ENCODE measurements at places on chromosomes 6 and 20.
A peak's percentile ranks its signal among the peaks of the same experiment; 100 is the strongest.

GRCh38 chr20:56439771-56440291 lies 27.8 kb downstream of the CASS4 start:
- peak; percentile 69 for DNase-seq
- H3K27ac ChIP-seq, result no peak overlapping the region
- no peak overlapping the region for H3K4me3 ChIP-seq
- no peaks in the 10 kb centered on the region for H3K27me3 ChIP-seq

DNA sequence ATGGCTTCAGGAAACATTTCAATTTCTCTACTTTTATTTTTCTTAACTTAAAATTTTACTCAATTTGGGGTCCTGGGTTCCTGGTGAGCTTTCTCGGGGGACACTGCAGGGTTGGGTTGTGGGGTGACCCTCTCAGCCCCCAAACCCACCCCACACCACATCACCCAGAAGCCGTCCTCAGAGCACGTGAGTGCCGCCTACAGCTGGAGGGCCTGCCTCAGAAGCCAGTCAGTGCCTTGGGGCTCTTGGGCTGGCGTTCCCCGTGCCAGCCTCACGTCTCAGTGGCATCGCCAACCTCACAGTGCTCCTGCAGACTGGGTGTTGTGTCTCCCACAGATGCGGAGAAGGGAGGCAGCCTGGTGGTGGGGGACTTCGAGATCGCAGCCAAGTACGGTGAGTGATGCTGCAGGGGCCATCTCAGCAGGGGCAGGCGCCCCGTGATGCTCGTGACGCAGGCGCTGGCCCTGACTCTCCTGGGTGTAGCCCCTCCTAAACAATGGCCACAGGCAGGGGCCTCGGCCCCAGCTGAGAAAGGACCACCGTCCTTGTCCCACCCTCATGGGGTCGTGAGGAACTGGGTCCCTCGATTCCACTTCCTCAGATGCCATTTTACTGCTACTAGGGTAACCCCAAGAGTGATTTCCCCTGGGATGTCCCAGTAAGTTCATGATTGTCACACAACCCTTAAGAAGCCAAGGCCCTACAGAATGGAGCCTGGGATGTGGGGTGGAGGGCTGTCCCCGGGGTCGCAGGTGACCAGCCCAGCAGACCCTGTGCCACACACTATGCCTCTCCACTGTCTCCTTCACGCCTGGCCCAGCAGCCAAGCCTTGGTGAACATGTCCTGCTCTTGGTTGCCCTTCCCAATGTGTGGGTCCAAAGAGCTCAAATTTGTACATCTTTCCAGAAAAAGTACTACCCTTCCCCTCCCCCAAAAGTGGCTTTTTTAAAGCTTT lies 23.8 kb upstream of the PYGB start:
- no peak overlapping the region for H3K4me3 ChIP-seq
- H3K4me1 ChIP-seq, result peaks cover 32% of the 10 kb centered on the region
- DNase-seq, result no peak
- peak overlapping the region; percentile 83 for H3K27ac ChIP-seq
- no peaks in the 10 kb centered on the region for H3K27me3 ChIP-seq

- H3K4me3 ChIP-seq, result no peak overlapping the region
- no peaks in the 10 kb centered on the region for H3K4me1 ChIP-seq
- no peaks in the 10 kb centered on the region for H3K27me3 ChIP-seq
- H3K27ac ChIP-seq, result no peak overlapping the region
These were observed 52.1 kb upstream of the RNF182 start for GRCh38 chr6:13872681-13873080.

DNA sequence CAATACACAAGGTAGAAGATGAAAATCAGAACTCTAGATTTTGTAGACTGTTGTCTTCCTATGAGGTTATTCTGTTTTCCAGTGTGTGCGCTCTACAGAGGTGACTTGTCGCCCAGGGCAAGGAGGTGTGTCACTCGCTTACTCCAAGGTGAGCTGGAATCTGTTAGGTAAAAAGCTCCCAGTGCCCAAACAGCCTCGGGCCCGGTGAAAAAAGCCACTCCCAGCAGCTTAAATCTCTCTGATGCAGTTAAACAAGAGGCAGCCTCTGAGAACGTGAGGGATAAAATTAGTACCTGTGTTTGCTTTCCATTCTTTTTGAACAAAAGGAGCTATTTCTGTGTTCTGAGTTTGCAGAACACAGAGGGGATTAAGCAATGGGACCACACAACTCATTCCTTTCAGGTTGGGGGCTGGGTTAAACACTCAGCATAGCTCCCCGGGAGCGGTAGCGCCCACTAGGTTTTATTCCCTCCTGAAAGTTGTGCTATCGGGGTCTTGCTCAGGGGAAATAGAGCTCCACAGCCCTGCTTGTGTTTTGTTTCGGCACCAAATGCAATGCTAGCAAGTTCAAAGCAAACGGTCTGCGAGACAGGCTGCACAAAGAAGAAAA lies 181.2 kb downstream of the FOXA2 start:
- no peak for DNase-seq
- peaks cover 13% of the 10 kb centered on the region for H3K4me1 ChIP-seq
- no peak overlapping the region for H3K4me3 ChIP-seq

DNA sequence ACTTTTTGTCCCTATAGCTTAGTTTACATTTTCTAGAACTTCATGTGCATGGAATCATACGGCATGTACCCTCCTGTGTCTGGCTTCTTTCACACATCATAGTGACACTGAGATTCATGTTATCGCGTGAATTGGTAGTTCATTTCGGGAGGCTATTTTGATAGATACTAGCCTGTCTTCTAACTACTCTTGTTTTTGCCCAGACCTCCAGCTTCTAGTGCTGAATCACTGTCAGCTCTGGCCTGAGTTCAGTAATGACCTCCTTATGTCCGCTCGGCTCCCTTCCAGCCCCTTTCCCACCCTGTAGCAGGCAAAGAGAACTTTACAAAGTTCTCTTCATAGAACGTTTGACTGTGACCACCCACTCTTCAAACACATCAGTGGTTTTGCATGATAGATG lies 14.1 kb downstream of the MYBL2 start:
- peaks cover 88% of the 10 kb centered on the region for H3K36me3 ChIP-seq
- DNase-seq, result no peak
- no peaks in the 10 kb centered on the region for H3K27me3 ChIP-seq
- H3K4me3 ChIP-seq, result no peak overlapping the region

GRCh38 chr20:5531318-5532081 lies 214.7 kb upstream of the PROKR2 start:
- no peak overlapping the region for H3K4me3 ChIP-seq
- no peaks in the 10 kb centered on the region for H3K36me3 ChIP-seq
- no peaks in the 10 kb centered on the region for H3K27me3 ChIP-seq
- H3K4me1 ChIP-seq, result no peaks in the 10 kb centered on the region

GRCh38 chr6:87396595-87397392 lies 11.0 kb upstream of the CFAP206 start:
- H3K36me3 ChIP-seq, result no peaks in the 10 kb centered on the region
- DNase-seq, result no peak
- H3K27ac ChIP-seq, result no peak overlapping the region
- H3K4me1 ChIP-seq, result no peaks in the 10 kb centered on the region

- no peak overlapping the region for H3K27ac ChIP-seq
- no peaks in the 10 kb centered on the region for H3K27me3 ChIP-seq
- no peaks in the 10 kb centered on the region for H3K4me1 ChIP-seq
- no peak for DNase-seq
- no peak overlapping the region for H3K4me3 ChIP-seq
- H3K36me3 ChIP-seq, result no peaks in the 10 kb centered on the region
These were observed 120.8 kb upstream of the LGSN start for GRCh38 chr6:63440594-63440993.

DNA sequence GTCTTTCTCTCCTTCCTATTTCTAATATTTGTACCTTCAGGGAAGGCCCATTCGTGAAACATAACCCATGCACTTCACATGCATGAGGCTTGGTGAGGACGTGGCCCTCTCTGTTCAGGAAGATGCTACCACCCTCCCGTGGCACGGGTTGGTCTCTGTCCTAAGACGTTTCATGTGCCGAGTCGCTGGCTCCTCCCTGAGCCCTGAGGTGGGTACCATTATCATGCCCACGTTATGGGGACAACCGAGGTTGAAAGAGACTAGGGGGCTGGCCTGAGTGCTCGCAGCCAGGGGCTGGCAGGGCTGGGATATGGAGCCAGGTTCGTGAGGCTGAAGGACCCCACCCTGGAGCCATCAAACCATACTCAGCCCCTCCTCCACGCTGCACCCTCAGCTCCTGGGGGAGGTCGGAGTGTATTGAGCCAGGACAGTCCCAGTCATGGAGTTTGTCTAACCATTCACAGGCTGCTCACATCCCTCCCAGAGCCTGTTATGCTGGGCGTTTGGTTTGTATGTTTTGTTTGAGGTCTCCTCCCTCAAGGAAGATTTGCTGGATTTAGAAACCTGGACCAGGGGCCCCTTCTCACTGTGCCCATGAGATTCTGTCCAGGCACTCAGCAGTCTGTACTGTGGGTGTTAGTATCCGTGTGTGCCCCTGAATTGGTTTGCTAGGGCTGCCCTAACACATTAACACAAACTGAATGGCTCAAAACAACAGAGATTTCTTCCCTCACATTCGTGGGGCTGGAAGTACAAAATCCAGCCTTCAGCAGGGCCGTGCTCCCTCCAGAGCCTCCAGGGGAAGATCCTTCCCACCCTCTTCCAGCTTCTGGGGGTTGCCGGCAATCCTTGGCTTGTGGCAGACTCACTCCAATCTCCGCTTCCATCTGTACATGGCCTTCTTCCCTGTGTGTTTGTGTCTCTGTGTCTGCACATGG lies 88.3 kb downstream of the ANKRD60 start:
- no peak overlapping the region for H3K4me3 ChIP-seq
- no peaks in the 10 kb centered on the region for H3K36me3 ChIP-seq
- H3K4me1 ChIP-seq, result peaks cover 14% of the 10 kb centered on the region
- DNase-seq, result peak; percentile 73

DNA sequence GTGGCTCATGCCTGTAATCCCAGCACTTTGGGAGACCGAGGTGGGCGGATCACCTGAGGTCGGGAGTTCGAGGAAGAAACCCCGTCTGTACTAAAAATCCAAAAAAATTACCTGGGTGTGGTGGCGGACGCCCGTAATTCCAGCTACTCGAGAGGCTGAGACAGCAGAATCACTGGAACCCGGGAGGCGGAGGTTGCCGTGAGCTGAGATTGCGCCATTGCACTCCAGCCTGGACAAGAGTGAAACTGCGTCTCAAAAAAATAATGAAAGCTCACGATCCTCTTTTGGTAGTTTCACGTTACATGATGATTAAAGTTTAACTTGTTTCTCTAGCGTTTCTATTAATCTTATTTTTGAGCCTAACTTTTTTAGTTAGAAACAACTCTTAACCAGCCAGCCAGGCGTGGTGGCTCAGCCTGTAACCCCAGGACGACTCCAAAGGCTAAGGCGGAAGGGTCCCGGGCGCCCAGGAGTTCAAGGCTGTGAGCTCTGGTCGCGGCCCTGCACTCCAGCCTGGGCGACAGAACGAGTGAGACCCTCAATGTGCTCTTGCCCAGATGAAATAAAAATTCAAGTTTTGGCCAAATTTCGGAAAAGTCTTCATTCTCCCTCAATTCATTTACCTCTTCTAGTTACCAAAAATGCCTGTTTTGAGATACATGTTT lies 1.2 kb upstream of the WRNIP1 start:
- no peak for DNase-seq
- peak overlapping the region; percentile 77 for H3K27ac ChIP-seq
- peaks cover 14% of the 10 kb centered on the region for H3K36me3 ChIP-seq
- H3K4me3 ChIP-seq, result peak overlapping the region; percentile 44

DNA sequence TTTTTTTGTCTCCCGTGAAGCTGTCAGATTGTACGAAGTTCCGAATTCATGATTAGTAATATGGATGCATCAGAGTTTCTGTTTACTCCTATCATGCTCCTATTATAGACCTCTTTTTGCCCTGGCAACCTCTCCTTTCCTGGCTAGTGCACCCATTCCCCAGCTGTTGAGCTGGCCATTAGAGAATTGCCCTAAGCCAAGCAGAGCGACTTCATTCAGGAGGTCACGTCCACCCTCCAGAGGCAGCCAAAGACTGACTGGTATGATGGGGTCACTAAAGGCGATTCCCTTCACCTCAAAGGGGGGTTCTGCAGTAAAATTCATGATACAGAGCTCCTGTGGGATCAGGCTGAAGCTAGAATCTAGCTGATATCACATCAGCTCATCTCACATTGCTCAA lies 351.9 kb downstream of the BTBD3 start:
- H3K4me1 ChIP-seq, result no peaks in the 10 kb centered on the region
- no peaks in the 10 kb centered on the region for H3K36me3 ChIP-seq
- H3K27ac ChIP-seq, result no peak overlapping the region
- no peak overlapping the region for H3K4me3 ChIP-seq
- no peaks in the 10 kb centered on the region for H3K27me3 ChIP-seq
